Eye (tissue), 1 donor: ENCODE measurements at places on chromosomes 11 and 22.
A peak's percentile ranks its signal among the peaks of the same experiment; 100 is the strongest.

DNA sequence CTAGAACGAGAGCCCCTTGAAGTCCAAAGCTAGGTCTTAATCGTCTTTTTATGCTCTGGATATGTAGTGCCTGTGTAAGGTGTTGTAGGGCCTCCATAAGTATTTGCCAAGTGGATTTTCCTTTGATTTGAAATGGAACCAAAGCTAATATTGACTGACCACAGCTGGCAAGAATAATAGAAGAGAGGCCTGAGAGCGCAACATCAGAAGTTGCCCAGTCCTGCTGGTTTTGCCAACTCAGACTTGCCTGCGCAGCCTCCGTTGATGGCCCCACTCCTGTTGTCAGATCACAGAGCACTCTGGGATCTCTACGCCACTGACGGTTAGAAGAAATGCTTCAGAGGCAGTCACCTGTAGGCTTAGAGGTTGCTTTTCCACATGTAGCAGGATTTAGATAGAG is 251.2 kb downstream of the TENM4 start:
- no peak for DNase-seq

DNA sequence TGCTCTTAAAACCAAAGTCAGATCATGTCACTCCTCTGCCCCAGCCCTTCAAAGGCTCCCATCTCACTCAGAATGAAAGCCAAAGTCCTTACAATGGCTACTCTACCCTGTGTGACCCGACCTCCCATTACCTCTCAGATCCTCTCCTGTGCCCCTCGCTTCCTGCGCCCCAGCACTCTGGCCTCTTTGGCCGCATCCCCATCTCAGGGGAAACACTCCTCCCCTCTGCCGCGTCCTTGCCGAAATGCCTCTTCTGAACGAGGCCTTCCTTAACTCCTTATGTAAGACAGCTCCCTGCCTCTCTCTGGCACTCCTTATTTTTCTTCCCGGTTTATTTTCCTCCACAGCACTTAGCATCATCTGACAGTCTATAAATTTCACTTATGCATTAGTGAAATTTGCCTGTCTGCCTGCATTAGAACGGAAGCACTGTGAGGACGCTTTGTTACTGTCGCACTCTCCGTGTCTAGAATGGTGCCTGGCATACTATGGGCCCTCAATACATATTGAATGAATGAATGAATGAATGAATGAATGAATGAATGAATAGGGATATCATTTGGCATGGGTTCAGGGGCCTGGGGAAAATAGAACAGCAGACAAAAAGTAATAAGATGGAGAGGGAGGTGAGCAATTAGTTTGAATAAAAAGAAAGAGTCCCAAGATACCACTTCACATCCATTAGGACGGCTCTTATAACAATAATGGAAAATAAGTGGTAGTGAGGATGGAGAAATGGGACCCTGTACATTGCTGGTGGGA is 137.8 kb downstream of the CEP164 start:
- no peak for DNase-seq

GRCh38 chr11:75142714-75143419 is 8.0 kb upstream of the SLCO2B1 start:
- DNase-seq: no peak

DNA sequence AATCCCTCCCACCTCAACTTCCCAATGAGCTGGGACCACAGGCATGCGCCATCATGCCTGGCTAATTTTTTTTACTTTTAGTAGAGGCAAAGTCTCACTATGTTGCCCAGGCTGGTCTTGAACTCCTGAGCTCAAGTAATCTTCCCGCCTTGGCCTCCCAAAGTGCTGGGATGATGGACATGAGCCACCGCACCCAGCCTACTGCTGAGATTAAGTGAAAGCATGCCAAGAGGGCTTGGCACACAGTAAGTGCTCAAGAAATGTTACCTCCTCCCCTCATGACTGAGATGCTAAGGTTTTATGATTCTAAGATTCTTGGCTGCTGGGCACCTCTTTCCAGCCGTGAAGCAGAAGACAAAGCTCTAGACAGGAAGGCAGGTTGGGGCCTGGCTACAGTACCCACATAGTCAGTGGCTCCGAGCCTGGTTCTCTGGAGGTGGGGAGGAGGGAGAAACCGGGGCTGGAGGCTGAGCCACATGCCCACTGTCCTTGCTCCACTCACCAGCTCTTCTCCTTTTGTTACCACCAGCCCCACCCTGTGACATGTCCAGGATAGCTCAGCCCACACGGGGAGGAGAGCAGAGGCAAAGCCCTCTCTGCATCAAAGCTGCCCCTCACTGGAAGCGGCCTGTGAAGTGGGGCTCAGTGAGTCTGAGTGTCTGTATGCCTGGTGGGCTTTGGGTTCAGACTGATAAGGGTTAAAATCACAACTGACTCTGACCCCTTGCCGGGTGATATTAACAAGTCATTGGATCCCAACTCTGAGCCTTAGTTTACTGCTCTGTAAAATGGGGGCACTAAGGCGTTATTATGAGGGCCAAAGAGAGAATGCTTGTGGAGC is 12.9 kb downstream of the ARHGEF17 start:
- DNase-seq: no peak

GRCh38 chr11:12377824-12378593 is 638 bp downstream of the PARVA start:
- DNase-seq: peak; percentile 86

DNA sequence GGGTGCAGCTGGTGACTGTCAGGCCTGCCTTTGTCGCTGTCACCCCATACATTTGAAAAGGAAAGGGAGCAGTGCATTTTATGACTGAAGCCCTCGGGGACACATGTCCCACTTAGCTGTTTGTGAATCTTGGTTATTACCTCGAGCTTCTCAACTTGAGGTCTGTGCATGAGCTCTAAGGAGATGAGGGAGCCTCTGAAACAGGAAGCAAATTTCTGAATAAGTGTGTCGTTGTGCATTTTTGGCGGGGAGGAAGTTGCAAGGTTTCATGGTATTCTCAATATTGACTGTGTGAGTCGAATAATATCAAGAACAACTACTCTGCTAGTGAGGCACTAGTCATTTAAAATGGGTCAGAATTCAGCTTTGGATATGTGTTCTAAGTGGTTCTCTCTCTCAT is 149.7 kb upstream of the PLET1 start:
- no peak for DNase-seq

- DNase-seq: peak; percentile 33
Observed at GRCh38 chr11:81647374-81647773, 1086.3 kb downstream of the FAM181B start.

GRCh38 chr22:45317551-45318167 is 7.9 kb downstream of the FAM118A start:
- peak; percentile 50 for DNase-seq

- DNase-seq: no peak
Observed at GRCh38 chr11:134349802-134350355, 18.1 kb downstream of the GLB1L2 start.

DNA sequence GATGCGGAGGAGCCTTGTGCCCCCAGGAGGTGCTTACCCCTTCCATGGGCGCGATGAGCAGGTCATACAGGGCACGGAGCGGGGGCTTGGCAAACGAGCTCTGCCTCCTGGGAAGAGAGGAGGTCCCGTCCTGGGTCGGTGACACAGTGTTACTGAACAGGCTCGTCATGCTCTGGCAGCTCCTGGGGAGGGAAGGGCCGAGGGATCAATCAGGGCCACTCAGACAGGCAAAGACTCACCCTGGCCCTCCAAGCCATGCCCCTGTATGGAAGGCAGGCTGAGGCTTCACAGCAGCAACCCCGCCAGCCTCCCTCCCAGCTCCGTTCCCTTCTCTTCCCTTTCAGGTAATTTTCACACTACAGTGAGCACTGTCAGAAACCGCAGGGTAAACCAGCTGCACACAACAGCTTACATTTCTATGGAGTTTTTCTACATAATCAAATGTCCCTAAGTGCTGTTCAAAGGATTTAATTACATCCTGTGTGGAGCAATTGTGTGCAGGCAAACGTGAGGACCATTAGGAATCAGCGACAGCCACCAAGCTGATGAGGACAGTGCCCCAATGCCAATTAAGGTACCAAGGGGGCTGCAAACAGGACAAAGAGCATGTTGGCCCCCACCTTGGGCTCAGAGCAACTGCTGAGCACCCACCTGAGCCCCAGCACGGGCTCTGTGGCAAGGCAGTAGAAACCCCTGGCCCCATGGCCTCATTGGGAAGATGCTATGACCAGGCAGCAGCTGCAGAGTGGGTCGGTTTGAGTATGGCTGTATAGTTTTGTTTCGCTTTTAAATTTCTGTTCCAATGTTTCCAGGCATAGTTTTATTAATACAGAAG is 95.4 kb upstream of the PITPNB start:
- peak; percentile 84 for DNase-seq

- no peak for DNase-seq
Observed at GRCh38 chr11:12113294-12113693, 2.9 kb downstream of the MICAL2 start.

GRCh38 chr11:115145324-115145723 is 358.9 kb downstream of the CADM1 start:
- no peak for DNase-seq

- DNase-seq: no peak
Observed at GRCh38 chr11:88414981-88415413, 77.5 kb upstream of the CTSC start.

DNA sequence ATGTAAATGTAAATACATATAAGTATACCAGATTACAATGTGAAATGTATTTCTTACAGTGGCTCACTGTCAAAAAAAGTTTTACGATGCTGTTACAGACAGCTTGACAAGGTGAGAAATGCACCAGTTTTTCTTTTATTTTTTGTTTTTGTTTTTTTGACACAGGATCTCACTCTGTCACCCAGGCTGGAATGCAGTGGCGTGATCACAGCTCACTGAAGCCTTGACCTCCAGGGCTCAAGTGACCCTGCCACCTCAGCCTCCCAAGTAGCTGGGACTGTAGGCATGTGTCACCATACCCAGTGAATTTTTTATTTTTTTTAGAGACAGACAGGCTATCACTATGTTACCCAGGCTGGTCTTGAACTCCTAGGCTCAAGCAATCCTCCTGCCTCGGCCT is 9.2 kb downstream of the CCDC73 start:
- DNase-seq: no peak

DNA sequence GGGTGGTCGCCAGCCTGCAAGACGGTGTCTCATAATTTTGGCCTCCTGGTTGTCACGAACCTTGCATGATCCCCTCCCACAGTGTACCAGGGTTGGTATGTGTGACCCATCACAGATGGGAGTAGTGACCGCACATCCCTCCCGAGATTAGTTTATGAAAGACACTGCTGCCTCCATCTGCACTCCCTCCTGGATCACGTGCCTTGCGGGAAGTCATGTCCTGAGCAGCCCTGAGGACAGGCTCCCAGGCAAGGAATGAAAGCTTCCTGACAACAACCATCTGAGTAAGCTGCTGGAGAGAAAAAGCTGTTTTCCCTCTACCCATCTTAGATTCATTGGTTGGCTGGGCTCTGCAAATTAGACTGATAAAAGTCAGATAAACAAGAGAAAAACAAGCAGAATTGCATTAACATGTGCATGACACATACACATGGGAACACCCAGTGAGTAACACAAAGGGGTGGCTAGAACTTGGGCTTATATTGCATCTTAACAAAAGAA is 14.4 kb upstream of the PAMR1 start:
- no peak for DNase-seq

DNA sequence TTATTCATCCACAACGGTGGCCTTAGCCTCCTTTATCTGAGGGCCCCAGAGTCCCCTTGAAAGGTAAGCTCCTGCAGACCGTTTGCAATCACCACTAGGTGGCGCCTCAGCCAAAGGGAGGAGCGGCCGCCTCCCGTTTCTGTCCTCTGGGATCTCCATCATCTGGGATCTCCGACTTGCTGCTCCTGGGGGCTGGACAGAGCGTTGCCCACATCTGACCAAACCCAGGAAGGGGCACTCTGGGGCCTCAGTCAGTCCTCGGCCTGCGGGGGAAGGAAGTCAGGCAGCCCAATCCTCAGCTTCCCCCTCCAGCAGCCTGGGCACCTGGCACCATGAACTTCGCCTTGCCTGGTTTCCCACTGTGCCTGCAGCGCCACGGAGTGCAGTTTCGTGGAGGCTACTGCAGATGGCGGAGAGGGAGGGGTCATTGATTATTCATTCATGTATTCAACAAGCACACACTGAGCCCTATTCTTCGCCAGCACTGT is 23.5 kb downstream of the TP53I11 start:
- peak; percentile 90 for DNase-seq

- DNase-seq: no peak
Observed at GRCh38 chr11:128492903-128493569, 94.3 kb downstream of the ETS1 start.

GRCh38 chr22:44449061-44449682 is 48.9 kb downstream of the RTL6 start:
- DNase-seq: no peak

DNA sequence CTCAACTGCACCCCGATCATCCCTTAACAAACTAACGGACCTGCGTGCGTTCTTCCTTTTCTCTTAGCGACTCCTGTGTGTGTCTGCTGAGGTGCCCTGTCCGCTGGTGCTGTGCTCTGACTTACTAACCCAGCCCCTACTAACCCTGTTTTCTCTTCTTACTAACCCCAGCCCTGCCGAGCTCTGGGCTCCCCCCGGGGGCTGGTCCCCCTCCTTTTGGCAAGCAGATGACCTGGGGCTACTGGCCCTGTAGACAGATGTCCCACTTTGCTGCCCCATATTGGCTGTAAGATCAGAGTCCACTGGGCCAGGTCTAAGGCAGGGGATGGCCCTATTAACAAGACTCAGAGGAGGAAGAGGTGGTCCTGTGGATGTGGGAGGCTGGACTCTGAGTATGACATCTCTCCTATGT is 14.7 kb downstream of the MIAT start:
- no peak for DNase-seq

DNA sequence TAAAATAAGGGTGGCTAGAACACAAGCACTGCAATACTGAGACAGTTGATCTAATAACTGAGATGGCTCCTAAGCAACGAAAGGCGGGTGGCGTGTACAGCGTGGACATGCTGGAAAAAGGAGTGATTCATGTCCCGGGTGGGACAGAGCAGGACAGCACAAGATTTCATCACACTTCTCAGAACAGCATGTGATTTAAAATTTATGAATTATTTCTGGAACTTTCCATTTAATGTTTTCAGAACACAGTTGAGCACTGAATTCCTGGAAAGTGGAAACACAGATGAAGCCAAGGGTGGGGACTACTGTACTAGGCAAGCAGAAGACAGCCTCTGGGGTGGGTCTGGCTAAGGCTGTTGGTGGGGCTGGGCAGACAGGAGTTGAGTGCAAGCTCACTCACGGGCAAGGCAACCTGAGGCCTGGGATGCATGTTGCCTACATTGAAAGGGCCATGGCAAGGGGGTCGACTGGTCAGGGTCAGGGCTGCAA is 165.6 kb upstream of the DDI1 start:
- DNase-seq: no peak

GRCh38 chr22:19641254-19641982 is 72.9 kb upstream of the SEPTIN5 start:
- peak; percentile 75 for DNase-seq
